ENCODE measurements at places on chromosomes 2 and 18. TPM values are rescaled to one million over a fixed set of nuclear protein-coding genes. Genes with fewer than 3 reads are reported as not detected.

LOXL3 gene
- 19.4 TPM for total RNA-seq

IMP4 gene
- total RNA-seq, result 45.4 TPM

ARL4C gene
- 48.5 TPM for total RNA-seq

CROCC2 gene
- total RNA-seq, result under 0.01 TPM

FBXO36 gene
- 8.1 TPM for total RNA-seq

KCNF1 gene
- total RNA-seq, result 21.6 TPM

TNFRSF11A gene
- total RNA-seq, result 0.63 TPM

GPR75 gene
- total RNA-seq, result 27.2 TPM

DUSP2 gene
- 4.4 TPM for total RNA-seq

FIGN gene
- total RNA-seq, result 4.4 TPM

IL1RN gene
- total RNA-seq, result not detected

CELF4 gene
- total RNA-seq, result 62.9 TPM

PSTPIP2 gene
- 1.6 TPM for total RNA-seq

CFAP221 gene
- 11.3 TPM for total RNA-seq

NUP35 gene
- total RNA-seq, result 62.9 TPM

AFF3 gene
- 153 TPM for total RNA-seq

PLEKHH2 gene
- 12.5 TPM for total RNA-seq

TUBA4A gene
- 0.94 TPM for total RNA-seq

NEU2 gene
- not detected for total RNA-seq

HOXD11 gene
- not detected for total RNA-seq

CEBPZOS gene
- total RNA-seq, result 26.6 TPM

SCYGR4 gene
- not detected for total RNA-seq

NETO1 gene
- total RNA-seq, result 44.1 TPM

TLX2 gene
- total RNA-seq, result not detected

CHRNA1 gene
- total RNA-seq, result not detected

ATRAID gene
- 35.4 TPM for total RNA-seq

NT5DC4 gene
- total RNA-seq, result not detected

PRSS56 gene
- total RNA-seq, result not detected

SLC9A4 gene
- 0.63 TPM for total RNA-seq

MC4R gene
- total RNA-seq, result 1.3 TPM

SOX11 gene
- 417 TPM for total RNA-seq

TMEM198 gene
- 15.7 TPM for total RNA-seq

SERPINB8 gene
- 1.3 TPM for total RNA-seq

ASPRV1 gene
- 8.8 TPM for total RNA-seq

UCN gene
- not detected for total RNA-seq

NCKAP5 gene
- 19.7 TPM for total RNA-seq

FLACC1 gene
- 2.5 TPM for total RNA-seq

C1QL2 gene
- total RNA-seq, result 1.6 TPM

HOXD10 gene
- not detected for total RNA-seq

ITGB6 gene
- not detected for total RNA-seq

ANTXR1 gene
- 31.9 TPM for total RNA-seq

NOSTRIN gene
- 7.2 TPM for total RNA-seq

RNF25 gene
- total RNA-seq, result 25.0 TPM

NR4A2 gene
- total RNA-seq, result 12.2 TPM

IL1F10 gene
- not detected for total RNA-seq

C2orf72 gene
- total RNA-seq, result 33.5 TPM

LRP1B gene
- total RNA-seq, result 117 TPM

ZAP70 gene
- 1.9 TPM for total RNA-seq

PLEK gene
- 0.94 TPM for total RNA-seq

UGT1A4 gene
- not detected for total RNA-seq

IL1RL1 gene
- total RNA-seq, result not detected

GPR55 gene
- not detected for total RNA-seq

SMAD4 gene
- 128 TPM for total RNA-seq

TMEM169 gene
- 19.1 TPM for total RNA-seq

SERPINB12 gene
- not detected for total RNA-seq

ANKRD30BL gene
- 47.0 TPM for total RNA-seq

ACTR2 gene
- total RNA-seq, result 71.1 TPM

ST8SIA3 gene
- 16.6 TPM for total RNA-seq

All from parietal lobe (tissue), 2 donors.